ENCODE measurements at places on chromosomes 16 and 17. TPM values are rescaled to one million over a fixed set of nuclear protein-coding genes. Genes with fewer than 3 reads are reported as not detected.

DNA sequence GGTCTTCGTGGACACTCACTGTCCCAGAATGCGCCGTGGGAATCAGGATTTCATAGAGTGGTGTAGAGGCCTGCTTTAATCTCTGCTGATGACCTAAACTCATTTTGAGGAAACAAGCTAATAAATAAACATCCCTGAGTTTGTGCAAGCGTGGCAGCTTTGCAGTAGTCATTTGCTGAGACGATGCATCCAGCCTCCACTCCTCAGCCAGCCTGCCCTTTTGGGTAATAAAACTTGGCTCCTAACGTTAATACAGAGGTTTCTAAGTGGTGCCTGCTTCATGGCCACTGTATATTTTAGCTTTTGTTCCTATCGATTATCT lies 1.3 kb downstream of the DGKE start:
- no peak for DNase-seq

The TMEM106A gene
- total RNA-seq = 7.0 TPM

- DNase-seq = no peak
Measured at GRCh38 chr16:72901000-72901627, 146.8 kb downstream of the ZFHX3 start.

- DNase-seq = no peak
Measured at GRCh38 chr16:85502357-85502756, 110.8 kb upstream of the GSE1 start.

The C16orf46 gene
- 0.97 TPM for total RNA-seq

All from right cardiac atrium (tissue), 5 donors.